ENCODE measurements at places on chromosomes 13 and 19.

- DNase-seq, result no peak
Measured at GRCh38 chr13:97432232-97432916, 1.6 kb upstream of the RAP2A start.

- peak; percentile 73 for DNase-seq
Measured at GRCh38 chr19:2015608-2015950, at the start of gene BTBD2. Gene BTBD2, minus strand, starts transcription at chr19:2015714. Its CDS starts 11 bp downstream, at chr19:2015703.

DNA sequence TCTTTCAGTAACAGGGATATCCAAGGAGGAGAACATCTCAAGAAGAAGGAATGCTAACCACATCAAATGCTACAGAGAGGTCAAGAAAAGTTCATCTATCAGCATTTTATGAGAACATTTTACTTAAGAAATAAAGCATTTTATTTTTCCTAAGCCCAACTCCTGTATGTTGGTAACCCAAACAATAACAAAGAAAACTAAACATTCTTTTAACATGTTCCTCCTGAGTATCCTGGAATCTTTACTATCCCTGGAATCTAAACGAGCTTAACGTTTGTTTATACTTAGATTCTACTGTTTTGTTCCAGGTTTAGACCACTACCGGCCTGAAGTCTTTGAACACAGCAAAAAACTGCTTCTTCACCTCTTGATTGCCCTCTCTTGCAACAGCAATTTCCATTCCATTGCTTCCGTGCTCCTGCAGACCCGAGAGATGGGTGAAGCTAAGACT, 89.7 kb downstream of the ZAR1L start:
- peak; percentile 82 for DNase-seq

DNA sequence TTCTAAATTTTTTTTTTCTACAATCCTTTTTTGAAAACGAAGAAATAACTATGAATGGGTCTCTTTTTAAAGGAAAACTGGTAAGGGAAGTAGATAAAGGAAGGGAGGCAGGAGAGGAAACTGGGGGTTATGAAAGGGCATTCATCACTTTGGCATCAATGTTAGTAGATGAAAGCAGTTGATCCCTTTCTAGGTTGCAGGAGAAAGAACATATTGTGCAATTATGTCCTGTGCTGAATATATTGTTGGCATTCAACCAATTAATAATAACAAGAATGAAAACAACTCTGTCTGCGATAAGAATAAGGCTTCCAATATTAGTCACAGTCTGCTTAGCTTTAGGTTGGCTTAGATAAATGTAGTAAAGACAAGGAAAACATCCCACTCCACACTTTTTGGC, 796.8 kb upstream of the KLHL1 start:
- no peak for DNase-seq

- DNase-seq, result no peak
Measured at GRCh38 chr13:52736891-52737290, 2.7 kb downstream of the CNMD start.

- no peak for DNase-seq
Measured at GRCh38 chr19:40608240-40608621, 7.1 kb downstream of the LTBP4 start.

GRCh38 chr13:101007245-101007644, 332.6 kb upstream of the TMTC4 start:
- DNase-seq, result no peak

GRCh38 chr19:52275988-52276387, 6.6 kb downstream of the ZNF766 start:
- DNase-seq, result no peak

GRCh38 chr13:28251466-28251865, 113.1 kb downstream of the PAN3 start:
- no peak for DNase-seq

- no peak for DNase-seq
Measured at GRCh38 chr13:22061806-22062391, 391.0 kb downstream of the FGF9 start.

DNA sequence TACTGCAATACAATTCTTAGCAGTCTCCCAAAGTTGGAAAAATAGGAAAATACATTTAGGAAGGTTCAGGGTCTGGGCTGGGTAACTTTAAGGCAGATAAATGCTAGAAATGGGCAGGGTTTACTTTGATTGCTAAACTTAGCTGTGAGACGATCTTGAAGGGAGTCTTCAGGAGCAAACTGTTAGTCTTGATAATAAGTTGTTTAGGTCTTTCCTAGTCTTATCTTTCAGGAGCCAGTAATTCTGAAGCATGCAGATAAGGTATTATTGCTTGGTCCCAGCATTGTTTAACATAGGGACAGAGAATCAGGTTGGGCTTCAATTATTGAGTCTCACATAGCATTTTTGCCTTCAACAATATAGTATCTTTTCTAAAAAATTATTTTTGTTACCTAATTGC, 262.4 kb upstream of the MIR17HG start:
- no peak for DNase-seq

DNA sequence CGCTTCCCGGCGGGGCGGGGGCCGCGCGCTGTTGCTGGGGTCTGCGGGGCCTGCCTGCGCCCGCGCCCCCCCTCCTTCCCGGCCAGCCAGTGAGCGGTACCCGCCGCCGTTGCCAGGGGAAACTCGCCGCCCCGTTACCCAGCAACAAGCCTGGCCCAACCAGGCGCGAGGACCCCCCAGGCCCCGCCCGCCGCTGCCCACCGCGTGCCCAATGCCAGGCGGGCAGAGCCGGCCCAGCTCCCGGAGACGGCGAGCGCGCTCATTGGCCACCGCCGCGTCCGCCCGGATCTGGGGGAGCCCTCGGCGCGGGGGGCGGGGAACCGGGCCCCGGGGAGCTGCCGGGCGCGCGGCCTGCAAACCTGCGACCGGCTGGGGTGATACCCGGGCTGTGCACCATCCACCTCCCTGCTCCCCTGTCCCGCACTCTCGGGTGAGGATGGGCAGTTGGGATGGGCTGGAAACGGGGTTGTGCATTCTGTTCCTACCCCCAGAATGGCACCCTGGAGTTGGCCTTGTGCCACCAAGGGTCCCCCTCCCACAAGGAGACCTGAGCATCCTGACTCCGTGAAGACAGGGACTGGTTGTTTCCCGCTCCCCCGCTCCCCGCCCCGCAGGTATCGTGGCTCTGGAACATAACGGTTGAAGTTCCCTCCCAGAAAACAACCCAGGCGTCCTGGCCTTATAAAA, 8.8 kb upstream of the BBC3 start:
- DNase-seq, result peak; percentile 39

- DNase-seq, result peak; percentile 26
Measured at GRCh38 chr19:17778251-17778967, 16.5 kb upstream of the B3GNT3 start.

DNA sequence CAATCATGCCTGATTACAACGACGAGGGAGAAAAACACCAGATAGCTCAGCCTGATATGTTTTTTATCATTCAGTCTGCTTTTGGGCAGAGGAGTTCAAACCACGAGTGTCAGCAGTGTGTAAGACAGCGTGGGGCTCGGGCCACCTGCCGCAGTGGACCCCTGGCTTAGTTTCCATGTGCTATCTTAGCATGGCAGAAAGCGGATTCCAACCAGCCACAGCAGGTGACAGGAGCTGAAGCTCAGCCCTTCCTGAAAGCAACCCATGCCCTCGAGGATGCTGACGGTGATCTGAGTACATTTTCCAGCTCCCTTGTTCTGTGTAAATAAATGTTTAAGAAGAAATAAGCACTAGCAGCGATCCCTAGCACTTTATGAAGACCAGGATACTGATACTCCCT, 32.2 kb upstream of the MBNL2 start:
- DNase-seq, result no peak

- peak; percentile 11 for DNase-seq
Measured at GRCh38 chr19:7482584-7483439, 6.0 kb downstream of the PEX11G start.
